ENCODE measurements at places on chromosomes 4 and X. TPM values are rescaled to one million over a fixed set of nuclear protein-coding genes. Genes with fewer than 3 reads are reported as not detected.

The EVC gene
- 26.7 TPM for total RNA-seq

The TBC1D9 gene
- total RNA-seq: 18.8 TPM

The GLRA3 gene
- not detected for total RNA-seq

The CTAG2 gene
- total RNA-seq: 2.8 TPM

The ARHGAP24 gene
- 3.1 TPM for total RNA-seq

Measured in mesangial cell (primary cell).